ENCODE measurements at places on chromosomes 12 and 14. TPM values are rescaled to one million over a fixed set of nuclear protein-coding genes. Genes with fewer than 3 reads are reported as not detected.

DNA sequence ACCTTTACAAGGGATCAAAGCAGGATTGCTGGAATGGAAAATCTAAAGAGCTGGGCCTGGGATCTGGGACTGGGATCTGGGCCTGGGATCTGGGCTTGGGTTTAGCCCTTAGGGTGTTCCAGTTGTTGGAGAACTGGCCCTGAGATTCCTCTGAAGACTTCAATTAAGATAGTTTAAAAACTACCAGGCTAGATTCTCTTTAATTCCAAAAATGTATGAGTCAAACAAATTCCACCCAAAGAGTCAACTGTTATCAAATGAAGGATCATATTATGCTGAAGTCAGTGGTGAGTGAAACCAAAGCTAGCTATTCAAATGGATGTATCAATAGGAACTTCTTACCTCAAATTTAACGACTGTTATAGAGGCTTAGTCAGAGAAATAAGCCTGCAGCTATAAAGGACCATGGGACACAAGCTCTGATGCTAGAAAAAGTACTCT lies 40.5 kb downstream of the LIMA1 start:
- no peak for DNase-seq

MYH6 gene
- 0.24 TPM for polyA plus RNA-seq

- DNase-seq, result no peak
Measured at GRCh38 chr12:109739747-109740693, 26.4 kb downstream of the FAM222A start.

DNA sequence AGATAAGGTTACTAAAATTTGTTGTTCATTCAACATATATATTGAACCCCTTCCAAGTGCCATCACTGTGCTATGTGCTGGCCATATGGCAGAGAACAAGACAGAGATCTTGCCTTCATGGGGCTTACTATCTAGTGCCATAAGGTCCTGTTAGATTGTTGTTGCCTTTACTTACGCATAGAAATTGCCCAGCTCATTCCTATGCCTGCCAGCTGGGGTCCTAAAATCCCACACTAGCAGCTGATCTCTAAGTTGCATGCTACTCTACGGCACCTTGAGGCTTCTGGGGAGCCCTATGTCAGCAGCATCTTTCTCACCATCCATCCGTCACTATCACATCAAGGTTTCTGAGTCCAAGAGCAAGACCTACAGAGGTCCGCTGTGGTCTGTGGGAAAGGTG lies 1.4 kb upstream of the KCNK10 start:
- DNase-seq, result no peak

- DNase-seq, result no peak
Measured at GRCh38 chr14:23025151-23025814, 9.4 kb downstream of the PSMB5 start.

DNA sequence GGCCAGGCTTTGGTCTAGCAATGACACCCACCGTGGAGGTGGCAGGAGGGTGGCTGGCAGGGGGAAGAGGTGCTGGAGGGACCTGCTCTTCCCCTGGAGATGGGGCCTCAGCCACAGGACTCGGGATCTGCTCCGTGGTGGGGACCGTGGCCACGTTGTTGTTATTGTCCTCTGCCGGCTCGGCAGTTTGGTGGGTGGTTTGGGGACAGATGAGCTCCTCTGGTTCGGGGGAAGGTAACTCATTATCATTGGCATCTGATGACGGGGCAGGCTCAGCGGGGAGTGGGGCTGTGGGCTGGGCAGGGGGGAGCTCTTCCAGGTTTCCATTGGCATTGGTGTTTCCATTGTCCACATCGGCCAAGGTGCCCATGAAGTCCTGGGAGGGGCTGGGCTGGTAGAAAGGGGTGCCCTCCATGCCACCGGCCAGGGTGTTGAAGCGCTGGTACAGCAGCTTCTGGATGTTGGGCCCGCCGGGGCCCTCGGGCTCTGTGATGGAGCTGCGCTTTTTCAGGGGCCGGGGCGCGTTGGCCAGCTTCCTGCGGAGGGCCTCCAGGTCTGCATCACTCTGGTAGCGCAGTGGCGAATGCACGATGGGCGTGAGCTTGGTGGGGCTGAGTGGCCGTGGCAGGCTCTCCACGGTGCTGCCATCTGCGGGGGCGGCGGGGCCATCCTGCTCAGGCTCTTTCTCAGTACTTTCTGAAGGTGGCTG lies 24.3 kb downstream of the ZFYVE21 start:
- DNase-seq, result no peak
